Left ventricle myocardium superior (tissue), 1 donor: ENCODE measurements at places on chromosomes 1 and 21. TPM values are rescaled to one million over a fixed set of nuclear protein-coding genes. Genes with fewer than 3 reads are reported as not detected.

LAD1 gene
- total RNA-seq = 2.2 TPM

COL8A2 gene
- total RNA-seq = 0.67 TPM

- DNase-seq = no peak
These were observed 53.0 kb downstream of the SLC37A1 start for GRCh38 chr21:42566524-42567213.

VHLL gene
- total RNA-seq = not detected

- no peak for DNase-seq
These were observed 126.1 kb downstream of the PSMG1 start for GRCh38 chr21:39057121-39057520.

FABP3 gene
- 4,698 TPM for total RNA-seq

SAMD13 gene
- 1.7 TPM for total RNA-seq

DNA sequence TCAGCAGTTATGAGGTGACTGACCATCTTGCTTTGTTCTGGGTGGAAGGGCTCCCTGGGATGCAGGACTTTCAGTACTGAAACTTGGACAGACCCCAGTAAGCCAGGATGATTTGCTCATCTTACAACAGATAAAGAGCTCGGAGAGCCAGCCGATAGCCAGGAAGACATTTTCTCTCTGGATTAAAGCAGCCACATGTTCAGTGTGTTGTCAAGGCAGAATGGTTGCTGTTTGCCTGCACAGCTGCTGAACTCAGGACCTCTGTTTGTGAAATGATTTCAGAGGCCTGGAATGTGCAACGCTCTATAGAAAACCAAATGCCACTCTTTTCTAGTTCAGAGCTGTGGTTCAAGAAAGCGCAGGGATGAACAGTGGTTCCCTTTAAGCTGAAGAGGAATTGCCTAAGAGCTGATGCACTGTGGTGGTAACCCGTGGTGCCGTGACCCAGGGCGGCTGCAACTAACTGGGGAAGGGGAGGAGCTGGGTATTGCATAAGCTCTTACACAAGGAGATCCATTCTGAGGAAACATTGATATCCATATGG is 40.7 kb downstream of the CASQ2 start:
- DNase-seq = peak; percentile 69

DNA sequence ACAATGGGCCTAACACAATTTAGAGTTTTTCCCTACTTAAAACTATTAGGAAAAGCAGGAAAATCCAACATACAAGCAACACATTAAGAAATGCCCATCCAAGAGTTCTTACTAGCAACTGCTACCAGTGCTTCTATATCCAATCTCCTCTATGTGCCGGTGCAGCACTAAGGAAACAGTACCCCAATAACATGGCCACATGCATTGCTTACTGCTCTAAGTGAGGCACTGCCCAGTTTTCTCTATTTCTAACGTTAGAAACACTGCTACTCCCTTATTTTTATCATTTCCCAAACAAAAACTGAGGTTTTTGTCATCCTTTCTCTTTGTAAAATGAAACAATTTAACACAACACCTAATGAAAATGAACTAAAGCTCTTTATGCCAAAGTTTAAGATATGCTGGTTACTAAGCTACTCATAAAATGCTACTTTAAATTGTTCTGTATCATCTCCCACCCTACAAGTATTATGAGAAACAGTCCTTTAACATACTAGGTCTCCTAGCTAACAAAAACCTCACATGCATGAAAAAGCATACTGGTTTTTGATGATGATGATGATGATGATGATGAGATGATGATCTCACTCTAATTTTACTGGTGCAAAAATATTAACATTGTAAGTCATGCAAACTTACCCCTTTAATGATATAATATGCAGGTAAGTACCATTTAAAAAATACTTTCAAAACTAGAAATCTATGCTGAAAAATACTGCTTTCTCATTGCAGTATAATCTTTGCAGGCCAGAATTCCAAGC is 90.7 kb upstream of the TTC39A start:
- DNase-seq = no peak

MARCKSL1 gene
- total RNA-seq = 15.3 TPM

GRCh38 chr1:197862671-197863070 is 39.8 kb upstream of the C1orf53 start:
- no peak for DNase-seq

ANGPTL7 gene
- 1.0 TPM for total RNA-seq

TCHHL1 gene
- total RNA-seq = not detected

GRCh38 chr1:148372731-148373130 is 110.4 kb downstream of the PPIAL4G start:
- DNase-seq = no peak

GRCh38 chr1:28518745-28519341 is 13.0 kb downstream of the RCC1 start:
- DNase-seq = no peak

DNA sequence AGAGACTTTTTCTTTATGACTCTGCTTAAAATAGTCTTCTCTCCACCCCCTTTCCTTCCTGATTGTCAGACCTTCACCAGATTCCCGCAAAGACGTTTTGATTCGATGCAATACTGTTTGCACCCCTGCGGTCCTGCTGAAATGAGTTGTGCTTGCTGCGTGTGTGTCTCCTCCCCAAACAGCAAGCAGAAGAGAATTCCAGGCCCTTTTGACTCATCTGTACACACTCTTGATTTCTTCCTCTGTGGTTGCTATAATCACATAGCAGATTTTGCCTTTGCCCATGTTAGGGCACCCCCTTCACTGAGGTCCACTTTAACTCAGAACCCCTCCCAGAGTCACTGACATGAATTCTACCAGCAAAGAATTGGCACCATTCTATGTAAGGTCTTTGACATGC is 136.5 kb downstream of the ZZZ3 start:
- DNase-seq = no peak

- no peak for DNase-seq
These were observed 2.7 kb downstream of the SLAMF7 start for GRCh38 chr1:160741612-160742348.

- no peak for DNase-seq
These were observed 178.6 kb downstream of the RRAGC start for GRCh38 chr1:38680801-38681510.

DNA sequence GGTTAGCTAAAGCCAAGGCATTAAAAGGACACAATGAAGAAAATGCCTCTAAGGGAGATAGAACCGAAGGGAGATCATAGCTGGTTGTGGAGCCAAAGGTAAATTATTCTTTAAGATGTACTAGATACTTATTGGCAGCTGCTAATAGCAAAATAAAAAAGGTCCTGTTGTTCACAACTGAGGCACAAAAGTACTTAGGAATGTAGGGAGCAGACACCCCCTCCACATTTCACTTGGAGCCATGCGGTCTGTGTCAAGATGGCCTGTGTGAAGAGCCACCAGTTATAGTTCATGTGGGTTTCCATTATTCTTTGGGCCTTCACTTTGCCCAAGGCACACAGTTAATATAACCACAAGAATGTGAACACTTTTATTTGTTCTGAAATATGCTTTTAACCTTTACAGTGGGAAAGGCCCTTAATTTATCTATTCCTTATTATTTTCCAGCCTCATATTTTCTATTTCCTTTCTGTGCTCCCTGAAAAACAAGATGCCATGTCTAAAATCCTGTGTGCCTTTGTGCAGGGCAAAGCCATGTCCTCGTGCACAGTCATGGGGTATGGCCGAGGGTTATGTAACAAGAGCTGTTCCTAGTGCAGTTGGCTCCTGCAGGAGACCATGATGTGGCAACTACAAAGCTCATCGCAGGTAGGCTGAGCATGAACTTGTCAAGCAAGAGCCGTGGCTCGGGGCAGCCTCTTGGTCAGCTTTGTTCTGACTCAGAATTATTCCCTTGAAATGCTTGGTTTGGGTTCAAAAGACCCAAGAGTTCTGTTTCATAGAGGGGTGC is 16.2 kb upstream of the WDR26 start:
- no peak for DNase-seq

- no peak for DNase-seq
These were observed 158.5 kb downstream of the KCNJ6 start for GRCh38 chr21:37757606-37758376.

REG4 gene
- not detected for total RNA-seq

ST6GALNAC5 gene
- 0.62 TPM for total RNA-seq

DNA sequence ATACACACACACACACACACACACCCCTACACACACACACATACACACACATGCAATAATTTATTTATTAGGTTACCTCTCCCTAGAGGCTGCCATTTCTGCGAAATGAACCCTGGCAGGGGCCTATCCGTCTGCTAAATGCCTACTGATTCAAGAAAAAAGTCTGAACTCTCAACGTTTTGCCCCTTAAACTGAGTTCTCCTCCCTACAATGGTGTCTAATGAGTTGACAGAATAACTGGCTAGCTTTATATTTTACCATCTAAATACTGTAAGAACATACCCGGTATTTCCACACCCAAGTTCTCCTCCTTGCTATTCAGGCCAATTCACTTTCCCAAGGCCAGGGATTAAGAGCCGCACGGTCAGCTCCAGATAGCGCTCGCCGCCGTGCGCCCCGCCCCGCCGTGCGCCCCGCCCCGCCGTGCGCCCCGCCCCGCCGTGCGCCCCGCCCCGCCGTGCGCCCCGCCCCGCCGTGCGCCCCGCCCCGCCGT is 339 bp upstream of the RNPC3 start:
- DNase-seq = no peak

GRCh38 chr1:212630158-212630900 is 21.8 kb downstream of the ATF3 start:
- peak; percentile 69 for DNase-seq

GRCh38 chr1:152086760-152087159 is 2.1 kb downstream of the TCHHL1 start:
- DNase-seq = no peak

HPCAL4 gene
- total RNA-seq = 2.4 TPM

DNA sequence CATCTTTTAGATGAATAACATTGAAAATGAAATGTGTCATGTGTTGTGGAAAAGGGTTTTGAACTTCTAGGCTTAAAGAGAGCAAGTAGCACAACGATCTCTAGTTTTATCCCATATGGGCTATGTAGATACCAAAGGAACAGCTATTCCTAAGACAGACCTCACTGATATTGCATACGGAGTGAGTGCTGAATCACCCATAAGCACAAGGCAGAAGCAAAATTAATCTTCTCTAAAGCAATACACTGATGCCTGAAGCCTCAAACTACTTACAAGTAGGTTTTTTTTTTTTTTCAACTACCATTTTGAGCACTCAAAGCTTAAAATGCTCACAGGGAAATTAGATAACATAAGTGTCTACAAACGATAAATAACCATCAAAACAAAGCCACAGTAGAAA is 5.0 kb upstream of the KMO start:
- no peak for DNase-seq

GRCh38 chr1:36872126-36872754 is 162.1 kb downstream of the GRIK3 start:
- DNase-seq = no peak

DNA sequence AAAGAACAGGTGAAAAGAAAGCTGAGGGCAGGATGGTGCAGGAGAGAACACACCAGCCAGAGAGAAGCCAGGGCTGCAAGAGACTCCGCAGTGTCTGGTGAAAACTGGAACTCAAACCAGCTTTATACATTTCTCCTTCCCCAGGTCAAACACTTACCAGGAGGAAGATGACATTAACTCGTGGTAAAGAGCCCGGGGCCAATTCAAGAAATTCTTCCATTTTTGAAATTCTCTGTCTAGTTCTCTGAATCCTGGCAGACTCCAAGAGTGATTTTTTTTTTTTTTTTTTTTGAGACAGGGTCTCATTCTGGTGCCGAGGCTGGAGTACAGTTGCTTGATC is 25.8 kb upstream of the SIPA1L2 start:
- DNase-seq = no peak

DNA sequence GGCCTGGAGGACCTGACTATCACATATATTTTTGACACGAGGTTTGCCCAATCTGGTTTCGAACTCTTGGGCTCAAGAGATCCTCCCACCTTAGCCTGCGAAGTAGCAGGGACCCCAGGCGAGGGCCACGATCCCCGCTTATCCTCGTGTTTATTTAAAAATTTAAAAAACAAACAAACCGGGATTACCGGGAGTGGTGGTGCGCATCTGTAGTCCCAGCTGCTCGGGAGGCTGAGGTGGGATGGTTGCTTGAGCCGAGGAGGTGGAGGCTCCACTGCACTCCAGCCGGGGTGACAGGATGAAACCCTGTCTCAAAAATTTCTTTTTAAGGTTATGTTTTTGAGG is 452 bp upstream of the EXOSC10 start:
- DNase-seq = no peak

SPRR2G gene
- not detected for total RNA-seq

DNA sequence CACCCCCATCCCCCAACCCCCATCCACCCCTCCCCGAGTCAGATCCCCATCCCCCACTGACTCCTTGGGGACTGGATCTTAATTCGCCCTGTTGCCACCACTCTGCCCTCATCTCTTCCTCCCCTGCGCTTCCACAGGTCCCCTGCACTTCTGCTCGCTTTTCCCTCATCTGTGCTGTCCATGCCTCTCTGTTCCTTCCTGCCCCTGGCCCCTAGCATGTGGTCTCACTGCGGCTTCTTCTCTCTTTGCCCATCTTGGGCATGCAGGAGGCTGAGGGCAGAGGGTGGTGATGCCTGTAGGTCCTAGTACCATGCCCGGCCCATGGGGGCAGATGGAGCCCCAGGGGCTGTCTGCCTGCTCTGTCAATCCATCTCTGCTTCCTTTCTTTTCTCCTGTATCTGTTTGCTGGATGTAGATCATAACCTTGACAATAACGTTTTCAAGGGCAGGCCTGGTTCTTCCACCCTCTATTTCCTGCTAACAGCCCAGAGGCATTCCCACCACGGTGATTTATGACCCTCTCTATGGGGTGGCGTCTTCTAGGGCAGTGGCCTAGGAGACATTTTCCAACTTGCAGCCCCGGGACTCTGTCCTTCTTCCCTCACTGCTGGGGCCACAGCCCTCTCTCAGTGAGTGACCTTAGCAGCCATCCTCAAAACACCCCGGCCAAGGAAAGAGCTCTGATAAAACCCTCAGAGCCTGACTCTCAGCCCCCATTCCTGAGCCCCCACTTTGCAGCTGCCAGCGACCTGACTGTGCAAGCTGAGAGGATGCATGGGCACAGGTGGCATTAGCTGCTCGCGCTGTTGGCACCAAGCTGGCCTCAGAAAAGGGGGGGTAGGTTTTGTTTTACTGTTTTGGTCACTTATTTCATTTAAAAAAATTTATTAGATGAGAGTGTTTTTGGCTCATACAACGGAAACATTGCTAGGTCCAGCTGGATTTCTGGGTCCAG is 33.9 kb downstream of the TMEM51 start:
- no peak for DNase-seq

DNA sequence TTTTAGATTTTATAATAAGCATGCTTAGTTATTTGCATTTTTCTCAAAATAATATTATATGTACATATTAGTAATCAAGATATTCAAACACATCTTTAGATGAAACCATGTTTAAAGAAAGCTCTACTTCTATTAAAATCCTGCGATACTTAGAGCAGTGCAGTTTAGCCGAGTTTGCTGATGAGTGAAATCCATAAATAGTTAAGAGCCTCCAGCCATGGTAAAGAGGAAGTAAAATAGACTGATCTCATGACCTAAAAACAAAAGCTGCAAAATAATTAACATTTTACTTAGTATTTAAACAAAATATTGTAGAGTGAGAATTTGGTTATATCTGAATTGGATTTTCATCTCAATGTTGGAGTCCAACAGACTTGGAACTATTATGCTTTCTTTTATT is 147.4 kb upstream of the NRIP1 start:
- DNase-seq = no peak

CFHR4 gene
- total RNA-seq = not detected
